Coronary artery (tissue), 2 donors: ENCODE measurements at places on chromosomes 11 and 22.

GRCh38 chr11:118899296-118899688, 15.6 kb downstream of the CXCR5 start:
- no peak for DNase-seq

DNA sequence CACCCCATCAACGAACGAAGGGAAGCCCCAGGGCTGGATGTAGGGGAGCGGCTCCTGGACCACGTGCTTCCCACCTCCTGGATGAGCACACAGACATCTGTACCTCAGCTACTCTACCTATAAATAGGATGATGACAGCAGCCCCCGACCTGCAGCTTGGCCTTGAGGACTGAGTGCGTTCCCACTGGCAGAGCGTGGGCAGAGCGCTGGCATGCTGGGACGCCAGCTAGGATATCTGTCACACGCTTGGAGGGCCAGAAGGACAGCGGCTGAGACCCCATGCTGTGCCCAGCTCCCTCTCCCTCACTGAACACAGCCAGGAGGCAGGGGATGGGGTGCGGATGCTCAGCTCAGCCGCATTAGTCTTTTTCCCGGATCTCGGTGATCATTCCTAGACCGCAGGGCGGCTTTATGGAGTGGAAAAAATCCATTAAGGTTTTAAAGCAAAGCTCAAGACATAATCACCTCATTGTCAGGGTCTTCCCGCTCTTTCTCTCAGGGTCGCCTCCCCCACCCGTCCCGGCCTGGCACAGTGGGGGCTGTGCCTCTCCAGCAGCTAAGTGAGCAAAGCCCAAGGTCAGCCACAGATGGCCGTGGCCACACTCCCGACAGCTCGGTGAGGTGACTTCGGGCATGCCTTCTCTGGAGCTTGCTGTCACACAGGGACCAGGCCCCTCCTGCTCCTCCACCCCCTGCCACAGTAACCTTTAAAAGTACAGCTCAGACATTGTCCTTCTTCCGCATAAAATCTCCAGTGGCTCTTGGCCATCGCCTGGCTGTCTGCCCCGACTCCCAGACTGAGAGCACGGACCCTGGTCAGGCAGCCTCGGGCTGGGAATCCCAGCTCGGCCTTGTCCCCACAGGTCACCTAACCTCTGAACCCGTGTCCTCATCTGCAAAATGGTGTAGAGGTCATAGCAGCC, 69.6 kb upstream of the SHISAL1 start:
- DNase-seq = peak; percentile 61

DNA sequence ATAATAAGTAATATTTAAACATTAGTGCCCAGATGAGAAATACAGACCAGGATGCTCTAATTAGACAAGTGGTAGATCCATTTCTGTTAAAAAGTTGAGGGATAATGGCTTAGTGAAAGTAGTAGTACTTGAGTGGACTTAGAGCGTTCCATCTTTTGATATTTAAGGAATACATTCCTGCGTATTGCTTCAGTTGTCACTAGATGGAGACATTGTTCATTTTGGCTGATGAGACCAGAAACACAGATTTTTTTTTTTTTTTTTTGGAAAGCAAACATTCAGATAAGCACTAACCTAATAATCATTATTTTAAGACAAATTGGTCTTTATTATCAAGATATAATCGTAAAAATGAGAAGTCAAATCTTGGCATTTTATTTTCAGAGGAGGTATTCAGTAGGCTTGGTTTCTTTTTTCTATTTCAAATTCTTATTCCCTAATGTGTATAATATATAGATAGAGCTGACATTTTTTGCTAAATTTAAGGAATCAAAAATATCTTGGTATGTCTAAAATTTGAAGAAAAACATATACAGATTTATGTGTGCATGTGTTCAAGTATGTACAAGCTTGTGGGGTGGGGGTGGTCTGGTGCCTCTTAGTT, 92.9 kb downstream of the DYNC2H1 start:
- DNase-seq = no peak

DNA sequence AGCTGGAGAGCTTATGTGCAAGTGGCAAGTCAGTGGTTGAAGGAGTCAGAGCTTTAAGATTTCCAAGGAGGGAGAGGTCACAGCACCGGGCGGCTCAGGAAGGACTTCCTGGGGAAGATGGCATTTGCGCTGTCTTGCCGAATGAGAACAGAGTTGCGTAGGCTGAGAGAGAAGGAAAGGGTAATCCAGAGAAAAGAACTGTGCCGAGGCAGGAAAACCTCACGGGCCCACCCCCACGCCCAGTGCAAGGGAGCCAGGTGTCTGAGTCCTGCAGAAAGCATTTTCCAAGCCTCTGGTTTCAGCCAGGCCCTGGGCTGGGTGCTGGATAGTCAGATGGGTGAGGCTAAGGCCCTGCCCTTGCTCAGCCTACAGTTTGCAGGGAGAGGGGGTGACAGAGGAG, 3.2 kb upstream of the AP1B1 start:
- peak; percentile 60 for DNase-seq

DNA sequence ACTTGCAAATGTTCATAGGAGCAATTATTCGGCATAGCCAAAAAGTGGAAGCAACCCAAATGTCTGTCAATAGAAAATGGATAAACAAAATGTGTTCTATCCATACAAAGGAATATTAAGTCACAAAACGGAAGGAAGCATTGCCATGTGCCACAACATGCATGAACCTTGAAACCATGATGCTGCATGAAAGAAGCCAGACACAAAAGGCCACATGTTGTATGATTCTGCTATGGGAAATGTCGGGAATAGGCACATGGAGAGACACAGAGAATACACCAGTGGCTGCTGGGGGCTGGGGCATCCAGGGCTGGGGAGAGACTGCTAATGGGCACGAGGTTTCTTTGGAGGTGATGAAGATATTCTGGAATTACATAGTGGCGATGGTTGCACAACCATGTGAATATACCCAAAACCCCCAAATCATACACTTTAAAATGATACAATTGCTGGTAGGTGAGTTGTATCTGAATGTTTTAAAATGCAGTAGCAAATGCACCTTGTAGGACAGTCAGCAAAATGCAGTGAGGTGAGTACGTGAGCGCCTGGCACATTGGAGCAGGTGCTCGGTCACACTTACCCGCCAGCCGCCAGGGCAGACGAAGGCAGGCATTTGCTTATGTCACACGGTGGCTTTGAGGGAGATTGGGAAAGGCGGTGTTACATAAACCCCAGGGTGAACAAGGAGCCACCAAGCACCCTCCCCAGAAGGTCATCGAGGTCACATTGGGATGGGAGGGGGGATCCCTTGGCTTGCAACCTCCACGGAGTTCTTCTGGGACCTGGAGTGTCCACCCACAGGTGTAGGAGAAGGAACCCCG, 6.3 kb upstream of the OSM start:
- DNase-seq = no peak

- DNase-seq = peak; percentile 58
These were observed 131.2 kb downstream of the BUD13 start for GRCh38 chr11:116641561-116642045.

DNA sequence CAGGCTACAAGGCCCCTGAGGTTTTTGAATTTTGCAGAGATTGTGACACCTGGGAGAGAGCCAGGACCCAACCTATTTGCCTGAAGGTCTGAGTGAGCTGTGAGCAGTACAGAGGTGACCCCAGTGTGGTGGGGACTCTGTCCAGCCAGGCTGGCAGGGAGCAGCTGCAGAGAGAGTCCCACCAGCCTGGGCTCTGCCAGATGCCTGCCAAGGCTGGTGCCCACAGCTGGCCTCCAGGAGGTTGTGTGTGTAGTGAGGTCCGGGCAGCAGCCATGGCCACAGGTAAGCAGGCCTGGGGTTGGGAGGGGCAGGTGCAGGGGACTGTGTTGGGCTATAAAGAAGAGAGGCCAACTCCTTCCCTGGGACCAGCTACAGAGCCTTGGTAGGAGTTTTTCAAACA, 144.8 kb downstream of the CRYBB2 start:
- DNase-seq = no peak

- no peak for DNase-seq
These were observed 4.0 kb upstream of the RCOR2 start for GRCh38 chr11:63920939-63921417.

DNA sequence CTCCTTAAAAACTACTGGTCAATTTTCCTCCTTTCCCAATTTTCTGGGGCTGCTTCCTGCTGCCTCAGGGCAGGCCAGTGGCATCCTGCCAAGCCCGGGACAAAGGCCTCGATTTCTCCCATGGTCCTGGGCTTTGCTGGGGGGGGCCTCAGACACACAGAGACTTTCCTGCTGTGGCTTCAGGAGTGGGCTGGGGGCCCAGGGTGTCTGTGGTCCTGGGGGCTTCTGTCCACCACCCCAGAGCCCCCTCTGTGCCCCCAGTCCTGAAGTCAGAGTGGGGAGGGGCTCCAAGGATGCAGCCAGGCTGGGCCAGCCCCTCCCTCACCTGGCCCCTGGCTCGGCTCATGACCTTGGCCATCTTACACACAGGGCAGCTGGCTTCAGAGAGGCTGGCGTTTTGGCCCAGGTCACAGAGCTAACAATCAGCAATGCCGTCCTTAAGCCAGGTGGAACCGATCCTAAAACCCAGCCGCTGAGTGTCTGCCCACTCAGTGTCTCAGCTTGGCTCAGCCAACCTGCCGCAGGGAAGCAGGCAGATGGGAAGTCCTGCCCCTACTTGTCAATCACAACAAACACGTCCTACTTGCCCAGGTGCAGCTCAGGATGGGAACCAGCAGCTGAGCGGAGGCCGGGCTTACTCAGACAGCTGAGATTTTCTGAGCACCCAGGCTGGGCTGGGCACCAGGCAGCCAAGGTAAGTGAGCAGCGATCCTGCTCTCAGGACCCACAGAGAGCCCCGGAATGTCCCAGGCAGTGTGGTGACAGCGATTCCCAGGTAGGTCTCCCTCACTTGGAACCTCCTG, 34.6 kb downstream of the OSBPL5 start:
- no peak for DNase-seq

DNA sequence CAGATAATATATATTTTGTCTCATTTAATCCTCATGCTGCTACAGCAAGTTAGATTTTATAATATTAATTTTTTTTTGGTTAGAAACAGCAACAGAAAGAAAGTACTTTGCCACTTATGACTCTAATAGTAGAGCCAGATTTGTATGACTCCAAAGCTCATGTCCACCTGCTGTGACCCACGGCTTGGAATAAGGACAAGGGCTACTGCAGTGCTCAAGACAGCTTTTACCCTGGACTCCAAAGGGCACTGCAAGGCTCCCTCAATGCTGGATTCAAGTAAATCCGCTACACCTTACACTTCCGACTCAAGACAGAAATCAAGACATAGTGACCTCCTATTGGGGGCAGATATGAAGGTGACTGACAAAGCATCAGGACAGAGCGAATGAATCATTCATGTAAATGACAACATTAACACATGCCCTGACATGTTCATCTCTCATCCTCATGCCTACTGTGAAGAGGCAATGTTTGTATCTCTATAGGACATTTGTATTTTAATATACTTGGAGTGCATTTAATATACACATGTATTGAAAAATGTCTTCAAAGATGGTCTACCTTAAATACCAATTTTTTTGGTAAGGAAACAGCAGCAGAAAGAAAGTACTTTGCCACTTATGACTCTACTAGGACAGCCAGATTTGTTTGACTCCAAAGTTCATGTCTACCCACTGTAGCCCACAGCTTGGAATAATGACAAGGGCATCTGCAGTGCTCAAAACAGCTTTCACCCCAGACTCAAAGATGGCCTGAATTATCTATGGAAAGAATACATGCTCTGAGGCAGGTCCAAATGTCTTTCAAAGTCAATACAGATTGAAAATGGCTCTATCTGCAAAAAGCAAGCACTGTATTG, 375.6 kb upstream of the CCDC90B start:
- DNase-seq = no peak

GRCh38 chr11:86606836-86607481, 65.5 kb downstream of the ME3 start:
- DNase-seq = no peak

DNA sequence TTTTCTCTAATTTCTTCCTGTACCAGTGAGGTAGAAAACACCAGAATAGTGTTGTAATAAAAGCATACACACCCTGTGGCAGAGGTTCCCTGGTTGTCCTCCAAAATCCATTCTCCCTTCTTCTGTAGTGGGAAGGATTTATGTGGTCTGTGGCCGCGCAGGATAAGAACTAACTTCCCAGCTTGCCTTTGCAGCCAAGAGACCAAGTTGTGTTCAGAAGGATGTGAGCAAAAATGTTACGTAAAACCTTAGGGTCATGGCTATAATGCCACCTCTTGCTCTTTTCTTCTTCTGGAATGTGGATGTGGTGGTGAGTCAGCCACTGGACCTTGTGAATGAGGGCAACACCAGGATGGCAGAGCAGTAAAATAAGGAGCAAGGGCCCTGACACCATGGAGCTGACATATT, 28.4 kb downstream of the CCDC90B start:
- no peak for DNase-seq

DNA sequence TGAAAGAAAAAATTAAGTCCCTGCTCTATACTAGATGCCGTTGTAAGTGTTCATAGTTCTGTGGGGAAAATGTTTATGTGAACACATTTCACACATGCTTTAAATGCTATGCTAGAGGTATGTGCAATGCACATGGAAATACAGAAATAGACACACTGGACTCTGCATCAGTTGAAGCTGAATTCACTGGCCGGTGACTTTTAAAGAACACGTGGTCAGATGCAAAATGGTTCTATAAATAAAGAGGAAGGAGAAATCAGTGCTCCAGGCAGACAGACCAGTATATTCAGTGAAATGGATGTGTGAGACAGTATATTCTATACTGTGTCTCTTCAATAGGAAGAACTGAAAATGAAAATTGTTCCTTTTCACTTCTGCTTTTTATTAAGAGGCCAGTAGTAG, 29.9 kb downstream of the TRPC6 start:
- no peak for DNase-seq

DNA sequence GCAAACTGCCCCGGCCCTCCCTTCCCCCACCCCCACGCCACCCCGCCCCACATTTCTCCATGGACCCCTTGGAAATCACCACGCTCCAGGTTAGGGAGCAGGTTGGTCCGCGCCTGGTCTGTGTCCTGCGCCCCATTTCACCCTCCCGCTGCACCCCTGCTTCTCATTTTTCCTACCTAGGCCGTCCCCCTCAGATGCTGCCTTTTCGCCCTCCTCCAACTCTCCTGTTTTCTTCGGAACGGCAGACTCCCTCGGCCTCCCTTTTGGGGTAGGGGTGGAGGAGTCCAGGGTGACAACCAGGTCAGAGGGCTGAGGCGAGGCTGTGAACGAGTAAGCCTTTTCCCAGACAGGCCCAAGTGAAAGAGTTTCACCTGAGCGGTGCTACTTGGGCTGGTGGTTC, 893 bp upstream of the SCN4B start:
- DNase-seq = no peak

DNA sequence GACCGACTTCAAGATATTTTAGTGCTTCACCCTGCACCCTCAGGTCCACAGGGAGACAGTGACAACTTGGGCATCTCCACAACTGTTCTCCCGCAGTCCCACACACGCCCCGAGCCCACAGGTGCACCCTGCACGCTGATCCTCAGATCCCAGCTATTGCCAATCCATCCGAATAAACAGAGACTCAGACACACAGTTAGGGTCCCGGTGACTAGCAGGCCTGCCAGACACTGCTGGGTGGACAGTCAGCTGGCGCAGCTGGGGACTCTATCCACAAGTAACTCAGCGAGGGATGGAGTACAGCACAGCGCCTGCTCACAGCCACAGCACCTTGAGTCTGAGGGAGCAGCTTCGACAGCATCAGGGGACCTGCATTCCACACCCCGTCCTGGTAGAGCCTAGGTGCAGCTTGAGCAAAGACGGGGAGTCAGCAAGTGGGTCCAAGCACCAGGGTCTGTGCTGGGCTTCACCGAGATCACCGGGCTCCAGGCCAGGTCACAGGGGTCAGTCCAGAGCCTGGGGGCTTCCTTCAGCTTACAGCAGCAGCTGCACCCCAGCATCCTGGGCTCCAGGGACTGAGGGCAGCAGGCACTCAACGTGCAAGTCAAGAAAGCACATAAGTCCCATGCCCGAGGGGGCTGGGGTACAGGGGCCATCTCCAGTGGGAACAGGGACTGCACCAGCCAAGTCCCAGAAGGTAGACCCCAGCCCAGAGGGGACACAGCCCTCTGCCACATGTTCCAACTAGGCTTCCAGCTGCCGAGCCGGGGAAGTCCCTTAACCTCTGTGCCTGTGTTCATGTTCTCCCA, 7.6 kb downstream of the RPL3 start:
- no peak for DNase-seq
